Aorta (tissue), 5 donors: ENCODE measurements at places on chromosomes 3 and 15. TPM values are rescaled to one million over a fixed set of nuclear protein-coding genes. Genes with fewer than 3 reads are reported as not detected.

DNA sequence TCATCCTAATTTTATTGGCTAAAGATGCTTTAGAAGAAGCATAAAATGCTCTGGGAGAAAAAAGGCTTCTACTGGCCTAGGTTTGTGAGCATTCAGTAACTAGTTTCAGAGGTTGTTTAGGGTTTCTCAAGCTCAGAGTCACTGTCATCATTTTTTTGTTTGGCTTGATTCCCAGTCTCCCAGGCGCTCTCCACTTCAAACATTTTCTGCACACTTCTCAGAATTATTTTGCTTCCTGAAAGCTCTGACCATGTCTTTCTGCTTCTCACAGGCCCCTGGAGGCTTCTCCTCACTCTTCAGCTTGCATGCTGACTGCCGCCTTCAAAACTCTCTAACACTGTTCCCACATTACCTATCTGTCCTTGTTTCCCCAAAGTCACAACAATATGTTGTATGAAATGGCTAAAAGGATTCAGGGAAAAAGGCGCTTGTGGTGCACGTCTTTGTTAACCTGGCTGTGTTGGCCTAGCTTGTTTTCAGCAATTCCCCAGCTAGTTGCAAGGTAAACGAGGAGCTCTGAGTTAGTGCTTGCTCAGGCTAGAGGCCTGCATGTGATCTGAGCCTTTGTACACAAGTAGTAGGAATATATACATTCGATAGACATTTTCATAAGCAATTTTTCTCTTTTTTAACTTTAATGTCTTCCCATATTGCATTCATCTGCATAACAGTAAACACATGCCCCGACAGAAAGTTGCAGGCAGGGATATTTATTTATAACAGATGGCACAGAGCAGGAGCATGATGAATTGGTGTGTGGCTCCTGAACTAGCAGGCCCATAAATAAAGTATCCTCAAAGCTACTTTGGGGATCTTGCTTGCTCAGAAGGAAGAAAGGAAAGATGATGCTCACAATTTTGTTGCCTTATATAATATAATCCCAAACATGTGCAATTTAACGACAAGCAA is 129.2 kb upstream of the DPH6 start:
- no peak for DNase-seq
- no peak overlapping the region for H3K27ac ChIP-seq
- H3K4me3 ChIP-seq = no peak overlapping the region
- H3K4me1 ChIP-seq = no peaks in the 10 kb centered on the region
- no peaks in the 10 kb centered on the region for H3K36me3 ChIP-seq

- H3K27me3 ChIP-seq = peaks cover 2% of the 10 kb centered on the region
- no peaks in the 10 kb centered on the region for H3K4me1 ChIP-seq
- no peaks in the 10 kb centered on the region for H3K36me3 ChIP-seq
- H3K4me3 ChIP-seq = no peak overlapping the region
- DNase-seq = no peak
- H3K27ac ChIP-seq = no peak overlapping the region
These were observed 323.5 kb downstream of the ERC2 start for GRCh38 chr3:56144805-56145204.

GRCh38 chr15:33142708-33143107 is 51.8 kb downstream of the FMN1 start:
- H3K4me3 ChIP-seq = no peak overlapping the region
- no peaks in the 10 kb centered on the region for H3K27me3 ChIP-seq
- H3K4me1 ChIP-seq = no peaks in the 10 kb centered on the region

GRCh38 chr3:16801698-16802097 is 83.1 kb upstream of the PLCL2 start:
- DNase-seq = no peak
- no peaks in the 10 kb centered on the region for H3K27me3 ChIP-seq
- H3K36me3 ChIP-seq = no peaks in the 10 kb centered on the region
- no peak overlapping the region for H3K4me3 ChIP-seq
- H3K27ac ChIP-seq = no peak overlapping the region
- H3K4me1 ChIP-seq = no peaks in the 10 kb centered on the region

- no peaks in the 10 kb centered on the region for H3K27me3 ChIP-seq
- H3K36me3 ChIP-seq = no peaks in the 10 kb centered on the region
- no peak overlapping the region for H3K4me3 ChIP-seq
- H3K27ac ChIP-seq = no peak overlapping the region
- H3K4me1 ChIP-seq = no peaks in the 10 kb centered on the region
These were observed 70.9 kb downstream of the DCUN1D1 start for GRCh38 chr3:182909318-182910040.

DNA sequence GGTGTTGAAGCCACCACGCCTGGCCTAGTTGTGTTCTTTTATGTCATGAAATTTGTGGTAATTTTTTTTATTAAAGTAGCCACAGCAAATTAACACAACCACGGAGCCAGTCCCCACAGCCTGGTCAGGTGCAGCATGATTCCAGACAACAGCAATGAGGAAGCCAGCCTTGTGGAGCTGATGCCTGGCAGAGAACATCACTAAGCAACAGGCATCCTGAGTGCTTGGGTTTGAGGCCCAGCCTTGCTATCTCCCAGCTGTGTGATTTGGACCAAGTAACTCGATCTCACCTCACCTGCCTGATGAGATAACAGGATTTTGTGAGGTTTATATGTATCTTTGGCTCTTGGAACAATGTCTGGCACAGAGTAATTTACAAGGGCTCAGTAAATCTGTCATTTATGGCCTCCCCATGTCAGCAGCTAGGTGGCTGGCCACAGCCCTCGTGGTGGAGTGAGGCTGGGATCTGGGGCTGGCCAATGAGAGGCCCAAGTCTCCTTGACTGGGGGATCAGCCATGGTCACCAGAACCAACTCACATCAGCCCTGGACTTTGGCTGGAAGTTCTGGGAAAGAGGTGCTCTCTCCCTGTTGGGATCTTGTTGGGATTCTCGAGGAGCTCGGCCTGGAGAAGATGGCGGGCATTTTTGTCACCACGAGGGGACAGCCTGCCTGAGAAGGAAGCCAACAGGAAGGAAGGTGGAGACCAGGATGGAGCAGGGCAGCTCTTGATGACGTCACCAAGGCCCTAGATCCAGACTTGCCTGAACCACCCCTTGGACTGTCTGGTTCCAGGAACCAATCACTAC is 22.8 kb upstream of the FLNB start:
- H3K27me3 ChIP-seq = no peaks in the 10 kb centered on the region
- H3K36me3 ChIP-seq = no peaks in the 10 kb centered on the region
- no peaks in the 10 kb centered on the region for H3K4me1 ChIP-seq
- H3K4me3 ChIP-seq = no peak overlapping the region
- no peak for DNase-seq
- no peak overlapping the region for H3K27ac ChIP-seq

- peak; percentile 55 for DNase-seq
- H3K4me3 ChIP-seq = no peak overlapping the region
- no peaks in the 10 kb centered on the region for H3K4me1 ChIP-seq
- no peaks in the 10 kb centered on the region for H3K27me3 ChIP-seq
- H3K27ac ChIP-seq = no peak overlapping the region
- no peaks in the 10 kb centered on the region for H3K36me3 ChIP-seq
These were observed 150.9 kb upstream of the MCTP2 start for GRCh38 chr15:94080416-94080815.

- H3K27ac ChIP-seq = no peak overlapping the region
- peaks cover 3% of the 10 kb centered on the region for H3K4me1 ChIP-seq
- H3K4me3 ChIP-seq = no peak overlapping the region
- DNase-seq = no peak
- H3K36me3 ChIP-seq = no peaks in the 10 kb centered on the region
These were observed 923.1 kb downstream of the TBL1XR1 start for GRCh38 chr3:176274161-176274560.

- peaks cover 6% of the 10 kb centered on the region for H3K4me1 ChIP-seq
- no peaks in the 10 kb centered on the region for H3K27me3 ChIP-seq
- no peaks in the 10 kb centered on the region for H3K36me3 ChIP-seq
- no peak overlapping the region for H3K4me3 ChIP-seq
- H3K27ac ChIP-seq = no peak overlapping the region
- no peak for DNase-seq
These were observed 46.8 kb downstream of the EOMES start for GRCh38 chr3:27675287-27675686.

- H3K36me3 ChIP-seq = peaks cover 2% of the 10 kb centered on the region
- peak; percentile 65 for DNase-seq
- H3K27ac ChIP-seq = no peak overlapping the region
- no peak overlapping the region for H3K4me3 ChIP-seq
- H3K27me3 ChIP-seq = no peaks in the 10 kb centered on the region
- no peaks in the 10 kb centered on the region for H3K4me1 ChIP-seq
These were observed 163.9 kb downstream of the SMAD6 start for GRCh38 chr15:66865622-66866611.

DNA sequence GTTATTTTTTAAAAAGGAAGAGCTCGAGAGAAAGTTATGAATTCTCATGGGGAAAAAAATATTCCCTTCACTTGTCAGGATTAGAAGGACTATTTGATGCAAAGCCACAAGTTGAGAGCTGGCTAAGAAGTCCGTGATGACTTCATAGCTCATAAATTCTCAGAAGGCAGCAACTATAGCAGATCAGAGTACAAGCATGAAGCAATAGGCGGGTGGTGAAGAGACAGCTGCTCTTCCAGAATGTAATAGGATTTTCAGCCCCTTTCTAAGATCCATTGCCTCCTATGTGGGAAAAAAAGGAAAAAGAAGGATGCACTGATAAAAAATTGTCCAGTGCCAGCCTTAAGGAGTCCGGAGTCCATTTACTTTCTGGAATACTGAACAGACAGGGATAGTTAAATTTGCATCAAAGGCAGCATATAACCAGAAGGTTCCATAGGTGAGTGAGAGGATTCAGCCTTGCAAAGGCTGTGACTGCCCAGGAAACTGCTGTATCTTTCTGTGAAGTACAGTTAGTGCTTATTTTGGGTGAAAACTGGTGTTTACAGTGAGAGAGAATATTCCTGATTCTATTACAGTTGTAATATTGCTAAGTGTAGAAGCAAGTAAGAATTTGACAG is 929.5 kb upstream of the ALCAM start:
- H3K36me3 ChIP-seq = no peaks in the 10 kb centered on the region
- no peak overlapping the region for H3K27ac ChIP-seq
- no peak for DNase-seq
- no peaks in the 10 kb centered on the region for H3K27me3 ChIP-seq
- peaks cover 3% of the 10 kb centered on the region for H3K4me1 ChIP-seq
- H3K4me3 ChIP-seq = no peak overlapping the region

DNA sequence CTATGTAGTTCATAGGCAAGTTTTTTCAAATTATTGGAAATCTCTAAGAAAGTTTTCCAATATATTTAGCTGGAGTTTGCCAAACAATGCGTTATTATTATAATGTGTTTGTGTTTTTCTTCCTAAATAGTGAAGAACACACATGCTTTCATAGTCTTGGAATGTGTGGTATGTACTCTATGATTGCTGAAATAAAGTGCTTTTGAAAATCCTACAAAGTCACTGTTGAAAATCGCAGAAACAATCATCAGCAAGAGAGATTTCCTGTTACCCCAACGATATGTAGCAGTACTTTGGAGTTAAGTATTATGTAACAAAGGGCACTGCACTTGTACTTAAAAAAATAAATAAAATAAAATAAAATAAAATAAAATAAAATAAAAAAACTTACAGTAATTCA is 796.2 kb downstream of the NAALADL2 start:
- no peak for DNase-seq
- no peak overlapping the region for H3K27ac ChIP-seq
- no peaks in the 10 kb centered on the region for H3K4me1 ChIP-seq
- no peaks in the 10 kb centered on the region for H3K36me3 ChIP-seq
- H3K4me3 ChIP-seq = no peak overlapping the region
- no peaks in the 10 kb centered on the region for H3K27me3 ChIP-seq

DNA sequence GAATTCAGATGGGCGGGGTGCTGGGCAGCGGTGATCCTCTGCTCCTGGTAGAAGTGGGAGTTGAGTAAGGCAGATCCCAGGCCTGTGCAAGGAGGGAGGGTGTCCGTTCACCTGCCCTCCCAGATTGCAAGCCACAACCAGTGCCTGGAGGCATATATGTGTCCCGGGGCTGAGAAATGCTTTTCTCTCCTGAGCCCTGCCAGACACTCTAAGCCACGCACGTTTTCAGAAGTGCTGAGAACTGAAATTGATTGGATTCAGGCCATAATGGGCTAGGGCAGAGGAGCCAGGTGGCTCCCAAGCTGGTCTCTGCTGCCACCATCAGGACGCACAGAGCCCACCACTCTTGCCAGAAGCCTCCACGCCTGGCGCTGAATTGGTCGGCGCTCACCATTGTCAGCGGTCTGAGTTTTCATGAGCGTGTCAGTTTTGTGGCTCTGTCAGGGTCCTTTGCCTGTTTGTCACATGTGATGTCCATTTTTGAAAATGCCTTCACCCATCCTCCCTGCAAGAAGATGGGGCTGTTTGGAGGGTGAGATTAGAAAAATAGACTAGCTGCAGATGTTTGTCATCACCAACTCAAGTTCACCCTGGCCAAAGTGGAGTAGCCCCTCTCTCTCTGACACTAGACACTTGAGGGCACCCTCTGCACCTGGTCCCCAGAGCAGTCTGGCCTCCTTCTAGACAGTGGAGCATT is 15.4 kb upstream of the BFSP2 start:
- DNase-seq = peak; percentile 50
- H3K27ac ChIP-seq = no peak overlapping the region
- H3K36me3 ChIP-seq = no peaks in the 10 kb centered on the region
- H3K27me3 ChIP-seq = no peaks in the 10 kb centered on the region

DNA sequence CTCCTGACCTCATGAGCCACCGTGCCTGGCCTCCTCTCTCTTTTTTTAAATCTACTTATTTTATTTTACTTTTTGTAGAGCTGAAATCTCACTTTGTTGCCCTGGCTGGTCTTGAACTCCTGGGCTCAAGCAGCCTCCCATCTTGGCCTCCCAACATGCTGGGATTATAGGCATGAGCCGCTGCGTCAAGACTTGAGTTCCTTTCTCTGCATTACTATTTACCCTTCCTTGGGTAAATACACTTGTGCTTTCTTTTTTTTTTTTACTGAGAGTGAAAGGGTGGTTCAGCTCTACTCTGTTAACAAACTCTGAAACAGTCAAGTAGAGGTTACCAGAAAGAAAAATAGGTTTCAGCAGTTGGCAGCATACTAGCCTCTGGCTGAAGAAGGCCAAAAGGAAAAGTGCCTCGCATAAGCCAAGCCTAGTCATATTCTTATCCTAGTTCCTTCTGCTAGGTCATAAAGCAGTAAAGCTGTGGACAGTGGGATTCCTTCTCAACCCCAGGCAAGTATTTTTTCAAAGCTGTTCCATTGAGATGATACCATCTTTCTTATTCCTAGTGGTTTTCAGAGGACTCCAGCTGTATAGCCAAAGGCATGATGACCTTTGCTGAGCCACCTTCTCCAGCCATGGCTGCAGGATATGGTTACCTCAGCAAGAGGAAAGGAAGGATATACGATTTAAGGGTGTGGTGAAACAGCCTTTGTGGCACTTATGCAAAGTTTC is 135.1 kb downstream of the RBPMS2 start:
- H3K27ac ChIP-seq = no peak overlapping the region
- DNase-seq = no peak
- H3K4me1 ChIP-seq = peaks cover 11% of the 10 kb centered on the region
- no peaks in the 10 kb centered on the region for H3K36me3 ChIP-seq

- H3K4me3 ChIP-seq = no peak overlapping the region
- no peak overlapping the region for H3K27ac ChIP-seq
- DNase-seq = no peak
- H3K4me1 ChIP-seq = no peaks in the 10 kb centered on the region
- no peaks in the 10 kb centered on the region for H3K36me3 ChIP-seq
These were observed 18.1 kb upstream of the ATP1B3 start for GRCh38 chr3:141858312-141858711.

The NR1I2 gene
- 0.12 TPM for total RNA-seq

The ADPRH gene
- total RNA-seq = 13.6 TPM

The SLC12A1 gene
- total RNA-seq = 0.81 TPM

The GPR160 gene
- 2.8 TPM for total RNA-seq

The MITF gene
- 28.4 TPM for total RNA-seq

The CD276 gene
- 65.2 TPM for total RNA-seq
